ENCODE measurements at places on chromosomes 11 and 22.

DNA sequence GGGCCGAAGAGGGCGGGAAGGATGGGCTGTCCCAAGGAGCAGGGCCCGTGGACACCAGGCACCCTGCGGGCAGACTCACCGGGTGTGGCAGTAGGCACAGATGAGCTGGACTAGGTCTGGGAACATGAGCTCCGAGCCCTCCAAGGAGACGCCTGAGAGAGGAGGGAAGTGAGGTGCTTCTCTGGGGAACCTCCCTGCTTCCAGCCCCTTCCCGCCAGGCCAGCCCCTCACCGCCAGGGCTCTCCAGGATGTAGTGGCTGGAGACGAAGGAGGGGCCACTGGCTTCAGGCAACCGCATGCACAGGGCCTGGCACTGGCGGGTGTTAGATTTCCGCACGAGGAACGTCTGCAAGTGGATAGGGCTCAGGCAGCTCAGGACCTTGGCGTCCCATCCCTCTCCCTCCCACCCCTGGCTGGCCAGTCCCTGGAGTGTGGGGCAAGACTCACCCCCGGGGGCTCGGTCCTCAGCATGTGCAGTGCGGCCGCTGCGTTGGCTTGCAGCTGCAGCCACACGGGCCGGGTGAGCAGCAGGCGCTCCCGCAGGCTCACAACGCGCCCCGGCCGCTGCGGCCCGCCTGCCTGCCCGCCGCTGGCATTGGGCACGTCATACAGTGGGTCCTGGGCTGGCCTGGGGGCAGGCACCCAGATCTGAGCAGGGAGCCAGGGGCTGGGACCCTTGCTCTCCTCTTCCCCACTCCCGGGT lies 552 bp downstream of the RIN1 start:
- no peak for DNase-seq

GRCh38 chr22:22235558-22235957 lies 9.0 kb upstream of the VPREB1 start:
- DNase-seq: peak; percentile 57

- peak; percentile 60 for DNase-seq
Observed at GRCh38 chr22:46072110-46072881, 78.0 kb upstream of the PPARA start.

DNA sequence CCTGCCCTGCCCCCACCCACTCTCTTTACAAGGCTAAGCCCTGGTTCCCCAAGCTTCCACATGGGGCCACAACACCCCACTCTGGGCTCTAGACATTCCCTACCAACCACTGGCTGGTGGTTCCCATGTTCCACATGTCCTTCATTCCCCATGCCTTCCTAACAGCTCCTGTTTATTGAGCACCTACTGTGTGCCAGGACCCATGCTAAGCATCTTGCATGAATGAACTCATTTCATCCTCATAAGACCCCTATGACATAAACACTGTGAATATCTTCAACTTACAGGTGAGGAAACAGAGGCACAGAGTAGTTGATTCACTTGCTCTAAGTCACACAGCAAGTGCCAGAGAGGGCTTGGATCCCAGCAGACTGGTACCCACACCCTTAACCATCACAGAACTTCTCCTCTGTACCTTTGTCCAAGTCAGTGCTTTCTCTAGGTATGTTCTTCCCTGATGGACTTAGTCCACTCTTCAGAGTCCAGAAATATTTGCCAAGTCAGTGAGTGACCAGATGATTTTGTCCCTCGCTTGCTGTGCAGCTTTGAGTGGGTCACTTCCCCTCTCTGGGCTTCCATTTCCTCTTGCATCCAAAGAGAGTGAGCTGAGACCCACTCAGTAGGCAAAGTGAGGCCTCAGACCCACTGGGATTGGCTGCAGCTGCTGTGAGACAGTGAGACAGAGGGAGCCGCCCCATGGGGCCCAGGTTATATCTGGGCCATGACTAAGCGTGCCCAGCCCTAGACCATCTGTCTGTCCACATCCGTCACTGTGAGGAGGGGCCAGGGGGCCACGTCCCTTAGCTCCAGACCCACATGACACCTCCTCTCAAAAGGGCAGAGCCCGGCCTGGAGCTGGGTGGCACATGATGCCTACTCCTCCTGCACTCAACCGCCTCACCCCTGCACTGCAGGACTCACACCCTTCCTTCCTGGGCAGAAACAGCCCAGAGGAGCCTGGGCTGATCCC lies 132.4 kb downstream of the MN1 start:
- no peak for DNase-seq
